Activated CD8-positive, alpha-beta T cell treated with anti-CD3 and anti-CD28 coated beads, Interleukin-2, amount 10 ng/mL, durations not matched to agents 7 days and 5 days (primary cell): ENCODE measurements at places on chromosomes 1 and 21. TPM values are rescaled to one million over a fixed set of nuclear protein-coding genes. Genes with fewer than 3 reads are reported as not detected.

DNA sequence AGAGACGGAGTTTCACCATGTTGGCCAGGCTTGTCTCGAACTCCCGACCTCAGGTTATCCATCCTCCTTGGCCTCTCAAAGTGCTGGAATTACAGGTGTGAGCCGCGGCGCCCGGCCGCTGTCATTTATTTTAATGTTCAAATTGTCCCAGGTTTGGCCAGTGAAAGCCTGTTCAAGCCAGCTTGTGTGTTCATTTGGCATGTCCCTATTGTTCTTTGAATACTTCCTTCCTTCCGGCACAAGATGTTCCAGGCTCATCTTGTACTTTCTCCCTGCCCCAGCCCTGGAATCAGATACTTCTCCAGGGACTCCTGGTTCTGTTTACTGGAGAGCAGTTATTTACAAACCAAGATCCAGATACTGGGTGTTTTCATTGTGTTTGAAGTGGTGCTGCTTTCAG is 37.0 kb downstream of the ZBTB8B start:
- H3K27ac ChIP-seq = no peak overlapping the region
- no peak for DNase-seq
- peaks cover 11% of the 10 kb centered on the region for H3K4me1 ChIP-seq
- peak overlapping the region; percentile 11 for H3K4me3 ChIP-seq

DNA sequence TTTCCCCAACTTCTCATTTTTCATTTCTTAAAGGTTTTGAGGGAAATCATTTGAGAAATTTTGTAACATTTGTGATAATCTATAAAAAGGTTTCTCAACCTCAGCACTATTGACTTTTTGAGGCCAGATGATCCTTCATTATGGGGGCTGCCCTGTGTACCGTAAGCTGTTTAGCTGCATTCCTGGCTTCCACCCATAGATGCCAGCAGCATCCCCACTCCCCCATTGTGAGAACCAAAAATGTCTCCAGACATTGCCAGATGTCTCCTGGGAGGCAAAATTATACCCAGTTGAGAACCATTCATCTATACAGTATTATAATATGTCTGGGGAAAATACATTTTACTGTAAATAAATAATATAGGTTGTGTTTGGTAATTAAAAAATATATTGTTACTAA is 146.0 kb downstream of the PBX1 start:
- no peaks in the 10 kb centered on the region for H3K27me3 ChIP-seq
- H3K27ac ChIP-seq = no peak overlapping the region
- no peaks in the 10 kb centered on the region for H3K36me3 ChIP-seq
- no peak for DNase-seq
- no peaks in the 10 kb centered on the region for H3K4me1 ChIP-seq

GRCh38 chr21:35945089-35945671 is 115.1 kb downstream of the SETD4 start:
- no peaks in the 10 kb centered on the region for H3K36me3 ChIP-seq
- no peak overlapping the region for H3K27ac ChIP-seq
- no peak for DNase-seq
- H3K4me3 ChIP-seq = no peak overlapping the region
- H3K4me1 ChIP-seq = no peaks in the 10 kb centered on the region

DNA sequence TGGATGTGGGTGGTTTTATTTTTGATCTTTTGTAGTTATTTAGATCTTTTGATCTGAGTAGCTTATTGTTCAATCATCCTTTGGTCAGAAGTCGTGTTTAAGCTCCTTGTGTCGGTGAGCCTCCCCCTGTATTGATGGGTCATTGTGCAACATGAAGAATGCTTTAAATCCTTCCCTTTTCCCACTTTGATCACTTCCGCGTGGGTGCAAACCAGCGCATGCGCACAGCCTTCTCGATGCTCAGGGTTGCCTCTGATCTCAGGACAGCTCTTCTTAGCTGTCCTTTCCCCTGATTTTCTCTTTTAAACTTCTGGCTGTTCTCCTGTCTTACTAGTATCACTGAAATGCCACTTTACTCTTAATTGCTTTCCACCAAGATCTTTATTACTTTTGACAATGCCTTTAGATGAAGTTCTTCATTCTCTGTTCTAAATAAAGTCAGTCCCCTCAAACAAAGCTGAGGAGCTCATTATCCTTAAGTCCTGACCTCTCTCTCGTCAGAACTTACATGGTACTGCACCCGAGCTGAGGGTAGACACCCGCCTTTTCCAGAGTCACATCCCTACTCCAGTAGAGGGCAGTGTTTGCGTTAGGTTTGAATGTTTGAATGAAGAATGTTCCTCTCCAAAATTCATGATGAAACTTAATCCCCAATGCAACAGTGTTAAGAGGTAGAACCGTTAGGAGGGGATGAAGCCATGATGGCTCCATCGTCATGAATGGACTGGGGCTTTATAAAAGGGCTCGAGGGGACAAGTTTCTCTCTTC is 547.9 kb upstream of the TMPRSS15 start:
- no peaks in the 10 kb centered on the region for H3K27me3 ChIP-seq
- no peak overlapping the region for H3K27ac ChIP-seq
- no peaks in the 10 kb centered on the region for H3K36me3 ChIP-seq
- DNase-seq = no peak
- H3K4me1 ChIP-seq = no peaks in the 10 kb centered on the region
- no peak overlapping the region for H3K4me3 ChIP-seq

DNA sequence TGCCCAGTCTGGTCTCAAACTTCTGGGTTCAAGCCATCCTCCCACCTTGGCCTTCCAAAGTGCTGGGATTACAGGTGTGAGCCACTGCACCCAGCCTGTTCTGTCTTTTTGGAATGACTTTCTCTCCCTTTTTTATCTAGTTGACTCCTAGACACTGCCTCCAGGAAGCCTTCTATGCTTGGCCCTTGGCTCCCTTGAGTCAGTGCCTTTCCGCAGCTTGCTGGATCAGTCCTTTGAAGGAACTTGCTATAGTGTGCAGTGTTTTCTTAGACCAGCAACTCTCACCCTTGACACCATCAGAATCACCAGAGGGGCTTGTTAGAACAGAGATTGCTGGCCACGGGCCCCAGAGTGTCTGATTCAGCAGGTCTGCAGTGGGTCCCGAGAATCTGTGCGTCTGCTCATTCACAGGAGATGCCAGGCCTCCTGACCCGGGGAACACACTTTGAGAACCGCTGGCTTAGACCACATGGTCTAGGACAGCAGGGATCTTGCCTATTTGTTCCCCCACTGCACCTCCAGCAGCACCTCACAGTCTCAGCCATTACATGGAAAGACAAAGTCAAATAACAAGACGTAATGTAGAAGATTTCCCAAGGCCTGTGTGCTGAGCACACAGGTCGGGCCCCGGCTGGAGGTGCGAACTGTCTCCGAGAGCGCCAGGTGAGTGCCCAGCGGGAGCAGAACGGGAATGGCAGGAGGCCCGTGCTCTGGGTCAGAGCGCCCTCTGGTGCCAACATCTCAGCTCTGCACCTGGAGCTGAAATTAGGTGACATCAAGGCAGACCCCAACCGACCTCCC is 27.4 kb upstream of the CTPS1 start:
- H3K4me1 ChIP-seq = peaks cover 27% of the 10 kb centered on the region
- H3K27ac ChIP-seq = peak overlapping the region; percentile 55
- H3K36me3 ChIP-seq = no peaks in the 10 kb centered on the region
- no peak overlapping the region for H3K4me3 ChIP-seq

- H3K27me3 ChIP-seq = peaks cover 49% of the 10 kb centered on the region
- peak overlapping the region; percentile 50 for H3K27ac ChIP-seq
- peak overlapping the region; percentile 71 for H3K4me3 ChIP-seq
These were observed 11.7 kb downstream of the C1orf216 start for GRCh38 chr1:35706846-35707600.

- no peaks in the 10 kb centered on the region for H3K27me3 ChIP-seq
- peak; percentile 90 for DNase-seq
- H3K4me3 ChIP-seq = no peak overlapping the region
- no peak overlapping the region for H3K27ac ChIP-seq
- no peaks in the 10 kb centered on the region for H3K36me3 ChIP-seq
These were observed 46.7 kb upstream of the PCBP3 start for GRCh38 chr21:45596704-45597318.

- peaks cover 46% of the 10 kb centered on the region for H3K27me3 ChIP-seq
- no peak overlapping the region for H3K4me3 ChIP-seq
- DNase-seq = no peak
- no peaks in the 10 kb centered on the region for H3K36me3 ChIP-seq
- no peaks in the 10 kb centered on the region for H3K4me1 ChIP-seq
These were observed 14.3 kb upstream of the OLIG2 start for GRCh38 chr21:33011462-33011861.

- H3K4me1 ChIP-seq = no peaks in the 10 kb centered on the region
- H3K4me3 ChIP-seq = no peak overlapping the region
- H3K27ac ChIP-seq = no peak overlapping the region
These were observed 76.1 kb downstream of the OLFM3 start for GRCh38 chr1:101920577-101920976.

GRCh38 chr1:111415461-111415860 is 12.1 kb downstream of the OVGP1 start:
- H3K36me3 ChIP-seq = no peaks in the 10 kb centered on the region
- H3K4me3 ChIP-seq = no peak overlapping the region
- no peak for DNase-seq
- H3K27me3 ChIP-seq = peaks cover 4% of the 10 kb centered on the region

DNA sequence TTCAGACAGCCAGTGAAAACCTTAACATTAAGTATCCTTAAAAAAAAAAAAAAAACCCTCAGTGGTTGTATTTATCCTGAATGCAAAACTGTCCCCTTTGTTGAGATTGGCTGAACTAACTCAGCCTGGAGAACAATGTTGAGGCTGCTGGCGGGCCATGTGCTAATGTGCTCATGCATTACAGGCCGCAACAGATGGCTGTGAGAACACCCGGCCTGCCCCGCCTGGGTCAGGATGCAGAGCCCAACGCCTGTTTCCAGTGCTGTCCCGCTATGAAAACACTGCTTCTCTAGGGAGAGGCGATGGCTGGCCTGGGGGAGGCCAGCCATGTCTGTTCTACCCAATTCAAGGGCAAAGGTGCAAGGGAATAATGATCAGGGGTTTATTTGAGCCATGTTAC is 13.8 kb downstream of the OLIG2 start:
- DNase-seq = no peak
- peaks cover 37% of the 10 kb centered on the region for H3K27me3 ChIP-seq

DNA sequence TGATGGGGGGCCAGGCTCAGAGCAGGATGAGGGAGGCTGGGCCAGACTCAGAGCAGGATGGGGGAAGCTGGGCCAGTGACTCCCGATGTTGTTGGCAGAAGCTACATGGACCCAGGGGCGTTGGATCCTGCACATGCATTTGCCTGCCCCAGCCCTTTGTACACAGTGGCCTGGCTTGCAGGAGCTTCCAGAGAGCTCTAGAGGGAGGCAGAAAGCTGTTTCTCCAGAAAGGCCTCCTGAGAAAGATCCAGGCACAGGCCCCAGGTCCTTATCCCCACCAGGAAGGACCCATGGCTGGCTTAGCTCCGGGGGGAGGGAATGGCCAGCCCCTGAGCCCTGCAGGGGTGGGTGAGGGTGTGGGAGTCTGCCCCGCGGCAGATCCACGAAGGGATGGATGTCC is 106.6 kb upstream of the ACTRT2 start:
- H3K4me1 ChIP-seq = no peaks in the 10 kb centered on the region
- DNase-seq = no peak
- H3K36me3 ChIP-seq = no peaks in the 10 kb centered on the region
- H3K4me3 ChIP-seq = no peak overlapping the region
- H3K27ac ChIP-seq = no peak overlapping the region

- no peaks in the 10 kb centered on the region for H3K4me1 ChIP-seq
- H3K27me3 ChIP-seq = no peaks in the 10 kb centered on the region
- H3K27ac ChIP-seq = no peak overlapping the region
- H3K36me3 ChIP-seq = no peaks in the 10 kb centered on the region
- no peak overlapping the region for H3K4me3 ChIP-seq
These were observed 408.3 kb upstream of the NR5A2 start for GRCh38 chr1:199619223-199619622.

- no peaks in the 10 kb centered on the region for H3K27me3 ChIP-seq
- no peaks in the 10 kb centered on the region for H3K4me1 ChIP-seq
- DNase-seq = no peak
- no peaks in the 10 kb centered on the region for H3K36me3 ChIP-seq
These were observed 636.6 kb upstream of the NEGR1 start for GRCh38 chr1:72918940-72919339.

DNA sequence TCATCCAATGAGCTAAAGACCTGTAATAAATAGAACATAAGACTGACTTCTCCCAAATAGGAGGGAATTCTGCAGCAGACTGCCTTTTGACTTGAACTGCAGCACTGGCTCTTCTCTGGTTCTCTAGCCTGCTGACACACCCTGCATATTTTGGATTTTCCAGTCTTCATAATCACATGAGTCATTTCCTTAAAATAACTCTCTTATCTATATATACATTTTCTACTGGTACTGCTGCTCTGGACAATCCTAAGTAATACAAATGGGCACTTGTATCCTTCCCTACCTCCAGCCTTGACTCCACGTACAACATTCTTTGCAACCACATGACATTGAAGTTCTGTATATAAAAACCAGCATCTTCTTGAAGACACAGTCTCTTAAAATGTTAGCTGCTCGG is 429.4 kb upstream of the TMPRSS15 start:
- DNase-seq = no peak
- H3K36me3 ChIP-seq = no peaks in the 10 kb centered on the region
- no peak overlapping the region for H3K4me3 ChIP-seq
- H3K27ac ChIP-seq = no peak overlapping the region
- H3K4me1 ChIP-seq = no peaks in the 10 kb centered on the region

DNA sequence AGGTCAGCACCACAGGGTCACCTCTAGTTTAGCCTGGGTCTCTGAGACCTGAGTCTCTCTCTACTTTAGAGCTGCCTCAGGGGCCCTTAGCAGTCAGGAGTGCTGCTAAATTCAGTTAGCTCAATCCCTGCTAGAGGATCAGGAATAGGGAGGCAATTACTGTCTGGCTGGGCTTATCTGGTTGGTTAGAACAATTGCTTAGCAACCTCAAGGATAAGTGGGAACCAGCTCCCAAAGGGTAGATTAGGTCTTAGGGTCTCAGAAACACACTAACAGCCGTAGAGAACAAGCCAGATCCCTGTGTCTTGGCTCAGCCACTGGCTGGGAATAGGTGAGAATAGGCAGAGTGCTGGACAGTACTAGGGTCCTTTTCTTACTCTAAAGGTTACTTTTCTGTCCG is 7.7 kb downstream of the PM20D1 start:
- H3K36me3 ChIP-seq = no peaks in the 10 kb centered on the region
- no peak for DNase-seq
- H3K4me3 ChIP-seq = no peak overlapping the region
- no peaks in the 10 kb centered on the region for H3K27me3 ChIP-seq
- H3K27ac ChIP-seq = no peak overlapping the region

GRCh38 chr1:30447080-30447479 is 276.3 kb downstream of the MATN1 start:
- no peaks in the 10 kb centered on the region for H3K27me3 ChIP-seq
- H3K36me3 ChIP-seq = no peaks in the 10 kb centered on the region
- H3K4me1 ChIP-seq = no peaks in the 10 kb centered on the region
- no peak overlapping the region for H3K4me3 ChIP-seq

- peaks cover 11% of the 10 kb centered on the region for H3K4me1 ChIP-seq
- no peak overlapping the region for H3K4me3 ChIP-seq
- H3K36me3 ChIP-seq = no peaks in the 10 kb centered on the region
These were observed 264.7 kb downstream of the CTH start for GRCh38 chr1:70675737-70676156.

Gene SCCPDH
- total RNA-seq = 18.5 TPM

Gene HDGF
- total RNA-seq = 261 TPM

Gene MSH4
- 0.21 TPM for total RNA-seq

Gene CPT2
- total RNA-seq = 11.6 TPM

Gene DIRAS3
- not detected for total RNA-seq

Gene SELE
- total RNA-seq = not detected

Gene C1QB
- not detected for total RNA-seq

Gene GBP5
- 261 TPM for total RNA-seq

Gene VANGL1
- total RNA-seq = 14.1 TPM

Gene RAB13
- 5.2 TPM for total RNA-seq

Gene LEPROT
- total RNA-seq = 13.2 TPM

Gene SPRR2G
- not detected for total RNA-seq

Gene KCNE2
- total RNA-seq = not detected
